ENCODE measurements at places on chromosomes 7 and 10.

DNA sequence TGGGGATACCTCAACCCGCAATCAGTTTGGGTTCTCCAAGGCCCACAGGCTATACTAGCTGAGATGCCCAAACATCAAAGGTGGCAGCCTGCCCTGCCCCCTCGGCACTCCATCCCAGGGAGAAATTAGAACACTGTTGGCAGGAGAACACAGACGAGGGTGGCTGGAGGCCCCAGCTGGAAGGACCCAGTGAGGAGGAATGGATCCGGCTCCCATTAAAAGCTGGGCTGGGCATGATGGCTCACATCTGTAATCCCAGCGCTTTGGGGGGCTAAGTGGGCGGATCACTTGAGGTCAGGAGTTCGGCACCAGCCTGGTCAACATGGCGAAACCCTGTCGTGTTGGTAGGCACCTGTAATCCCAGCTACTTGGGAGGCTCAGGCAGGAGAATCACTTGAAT is 199.9 kb upstream of the GNAI1 start:
- no peak for DNase-seq

- DNase-seq, result no peak
Observed at GRCh38 chr7:45026013-45026412, 26.0 kb downstream of the CCM2 start.

DNA sequence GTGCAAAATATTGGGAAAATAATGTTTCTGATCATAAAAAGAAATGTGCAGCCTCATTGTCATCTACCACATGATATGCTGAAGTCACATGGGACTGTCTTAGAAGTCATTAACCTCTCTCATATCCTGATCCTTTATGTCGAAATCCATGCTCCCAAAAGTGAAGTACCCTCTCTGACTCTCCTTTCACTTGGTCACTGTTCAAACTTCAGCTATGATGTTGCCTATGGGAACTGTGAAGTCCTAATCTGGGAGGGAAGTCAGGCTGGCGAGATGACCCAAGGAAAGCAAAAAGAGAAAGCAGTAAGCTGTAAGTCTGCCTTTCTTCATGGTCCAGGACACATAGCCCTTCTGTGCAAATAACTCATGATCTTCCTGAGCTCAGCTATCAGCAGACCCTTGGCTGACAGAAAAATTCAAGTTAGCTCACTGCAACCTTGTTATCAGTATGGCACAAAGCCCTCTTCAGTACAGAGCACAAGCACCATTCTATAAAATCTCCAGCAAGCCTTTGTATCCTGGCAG is 29.5 kb downstream of the WASL start:
- no peak for DNase-seq

DNA sequence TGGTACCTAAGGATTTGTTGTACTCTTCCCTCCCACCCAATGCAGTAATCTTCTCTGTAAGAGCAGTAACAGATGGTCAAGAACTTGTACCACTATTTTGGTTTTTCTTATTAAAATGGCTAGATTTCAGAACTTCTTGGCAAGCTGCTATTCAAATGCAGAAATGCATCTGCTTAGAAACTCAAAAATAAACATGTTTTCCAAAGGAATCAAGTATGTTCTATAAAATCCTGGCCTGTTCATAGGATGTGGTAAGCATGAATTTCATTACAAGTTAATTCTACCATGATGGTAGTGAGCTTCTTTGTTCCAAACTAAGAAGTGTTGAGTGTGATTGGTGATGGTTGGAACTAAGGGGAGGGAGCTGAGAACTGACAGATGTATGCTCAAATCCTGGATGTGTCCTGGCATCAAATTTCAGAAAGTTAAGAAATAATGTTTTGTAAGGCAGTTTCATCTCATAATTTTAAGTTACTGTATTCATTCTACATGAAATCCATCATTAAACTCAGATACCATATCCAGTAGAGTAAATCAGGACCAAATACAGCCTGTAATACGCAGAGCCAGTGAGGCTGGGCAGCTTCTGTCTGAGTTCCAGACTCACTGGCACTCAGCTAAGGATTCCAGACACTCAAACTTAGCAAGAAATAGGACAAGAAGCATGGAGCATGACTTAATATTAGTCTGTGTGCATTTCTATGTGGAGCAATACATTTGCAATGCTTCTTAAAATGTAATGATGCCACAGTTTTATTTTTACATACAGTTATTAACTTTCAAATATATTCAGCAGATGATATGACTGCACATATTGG is 119.6 kb downstream of the TES start:
- no peak for DNase-seq

All from RPMI7951 (cell line).